NCI-H1417 treated with DMSO at 0.1 percent for 48 hours (cell line): ENCODE measurements at places on chromosomes 4 and X.

- no peak for DNase-seq
Measured at GRCh38 chr4:60122820-60123219, 1077.3 kb upstream of the ADGRL3 start.

DNA sequence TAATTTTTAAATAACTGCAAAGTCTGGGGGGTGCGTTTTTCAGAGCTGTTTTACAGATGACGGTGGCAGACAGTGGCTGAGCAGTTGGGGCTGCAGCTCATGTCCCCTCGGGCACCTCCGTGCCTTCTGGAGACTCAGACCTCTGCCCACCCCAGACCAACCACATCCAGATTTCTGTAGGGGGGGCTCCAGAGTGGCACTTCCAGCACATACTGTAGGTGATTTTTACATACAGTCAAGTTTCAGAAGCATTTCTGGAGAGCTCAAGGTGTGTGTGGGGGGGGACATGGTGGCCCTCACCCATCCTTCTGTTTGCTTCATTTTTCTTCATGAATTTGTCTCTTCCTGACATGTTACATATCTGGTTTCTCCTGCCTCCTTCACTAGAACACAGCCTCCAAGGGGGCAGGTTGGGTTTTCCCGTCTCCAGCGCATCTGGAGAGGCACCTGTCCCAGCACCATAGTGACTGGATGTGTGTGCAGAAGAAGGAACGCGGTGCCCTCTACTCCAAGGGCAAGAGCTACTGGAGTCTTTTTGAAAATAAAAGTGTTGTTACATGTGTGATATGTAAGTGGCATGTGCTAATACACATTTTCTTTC, 37.5 kb downstream of the TMEM271 start:
- no peak for DNase-seq

DNA sequence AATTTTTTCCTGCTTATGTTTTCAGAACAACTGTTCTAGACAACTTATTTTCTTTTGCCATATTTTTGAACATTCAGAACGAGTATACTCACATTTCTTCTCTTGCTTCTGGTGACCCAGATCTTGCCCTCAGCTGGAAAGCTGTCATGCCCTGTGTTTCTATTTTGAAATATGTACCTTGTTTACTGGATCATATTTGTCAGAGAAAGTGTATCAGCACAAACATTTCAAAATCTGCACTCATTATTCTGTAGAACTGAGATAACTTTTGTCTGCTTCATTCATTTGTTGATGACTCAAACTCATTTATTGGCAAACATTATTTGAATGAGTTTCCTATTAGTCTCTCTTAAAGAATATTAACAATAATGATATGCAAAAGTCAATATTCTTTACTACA, 46.2 kb upstream of the FAM9A start:
- DNase-seq = no peak

DNA sequence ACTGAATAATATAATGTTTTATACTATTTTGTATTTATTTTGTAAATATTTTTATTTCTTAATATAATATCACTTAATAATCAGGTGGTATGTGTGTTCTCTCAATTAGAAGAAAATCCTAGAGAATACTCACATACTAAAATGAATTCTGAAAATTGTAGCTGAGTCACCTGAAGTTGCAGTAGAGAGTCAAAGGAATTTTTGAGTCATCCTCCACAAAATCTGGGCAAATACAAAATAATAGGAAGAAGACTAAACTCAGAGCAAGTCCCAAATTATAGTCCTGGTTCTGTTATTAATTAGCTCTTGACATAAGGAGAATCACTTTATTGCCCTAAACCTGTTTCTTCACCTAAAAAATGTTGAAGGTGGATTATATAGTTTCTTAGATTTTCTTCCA, 57.8 kb downstream of the SPATA4 start:
- DNase-seq = no peak

- DNase-seq = no peak
Measured at GRCh38 chrX:12954981-12955380, 19.9 kb upstream of the TMSB4X start.

GRCh38 chrX:78104447-78105176, 564 bp downstream of the PGK1 start:
- DNase-seq = no peak

GRCh38 chrX:67781132-67781531, 237.3 kb downstream of the AR start:
- no peak for DNase-seq

GRCh38 chr4:26727844-26728243, 132.8 kb upstream of the STIM2 start:
- no peak for DNase-seq

DNA sequence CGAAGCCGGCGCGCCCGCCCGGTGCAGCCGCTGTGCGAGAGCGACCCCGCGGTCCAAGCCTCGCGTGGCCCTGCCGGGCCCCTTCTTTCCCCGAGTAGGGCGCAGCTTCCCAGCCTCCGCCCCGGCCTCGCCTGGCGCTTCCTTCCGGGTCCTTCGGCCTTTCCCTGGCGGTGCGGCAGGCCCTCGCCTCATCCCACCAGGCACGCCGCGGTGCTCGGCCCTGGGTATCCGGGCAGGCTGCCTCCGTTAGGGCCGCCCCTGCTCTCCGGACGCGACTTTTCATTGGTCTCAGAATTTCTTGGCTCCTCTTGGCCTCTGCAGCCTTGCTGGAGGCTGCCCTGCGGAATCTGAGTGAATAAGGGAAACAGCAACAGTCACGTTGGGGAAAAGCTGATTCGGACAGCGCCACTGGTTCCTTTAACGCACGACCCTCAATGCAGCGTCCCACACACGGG, 429 bp downstream of the UVSSA start:
- DNase-seq = no peak

- DNase-seq = no peak
Measured at GRCh38 chr4:52407545-52407944, 251.6 kb downstream of the USP46 start.

DNA sequence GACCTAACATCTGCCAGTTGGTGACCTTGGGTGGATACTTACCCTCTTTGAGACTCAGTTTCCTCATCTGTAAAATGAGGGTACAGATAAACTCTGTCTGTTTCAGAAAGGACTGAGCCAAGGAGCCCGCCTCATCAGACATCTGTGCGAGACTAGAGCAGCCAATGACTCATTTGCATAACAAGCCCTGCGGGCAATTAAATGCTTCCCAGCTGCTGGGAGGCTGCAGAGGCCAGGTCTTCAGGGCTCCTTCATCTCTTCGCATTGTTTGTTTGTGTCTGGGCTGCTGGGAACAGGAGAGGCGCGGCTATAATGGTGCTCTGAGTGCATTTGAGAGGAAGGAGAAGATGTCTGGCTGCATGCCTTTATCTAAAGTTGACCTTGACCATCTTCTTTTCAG, 85.0 kb downstream of the ADRA2C start:
- DNase-seq = no peak

DNA sequence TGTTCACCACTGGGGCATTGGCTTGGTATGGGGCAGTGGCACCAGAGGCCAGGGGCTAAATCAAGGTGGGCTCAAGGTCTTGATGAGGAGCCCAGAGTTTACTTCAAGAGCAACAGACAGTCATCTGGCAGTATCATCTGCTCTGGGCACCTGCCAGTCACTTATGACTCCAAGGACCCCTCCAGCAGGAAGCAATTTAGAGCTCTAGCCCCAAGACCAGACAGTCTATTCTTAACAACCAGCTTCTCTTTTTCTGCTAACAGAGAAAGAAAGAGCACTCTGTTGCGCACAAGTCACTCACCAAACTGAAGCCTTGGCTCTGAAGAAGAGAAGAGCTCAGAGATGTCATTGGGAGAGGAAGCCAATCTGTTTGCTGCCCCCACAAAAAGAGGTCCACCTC, 309.2 kb downstream of the HS3ST1 start:
- no peak for DNase-seq

GRCh38 chr4:113404841-113405240, 355.4 kb downstream of the ANK2 start:
- no peak for DNase-seq
